ENCODE measurements at places on chromosomes 5 and 9.
A peak's percentile ranks its signal among the peaks of the same experiment; 100 is the strongest.

GRCh38 chr9:120642129-120642770 lies 62.3 kb upstream of the CDK5RAP2 start:
- no peak for DNase-seq

GRCh38 chr9:36717276-36717675 lies 144.6 kb downstream of the MELK start:
- DNase-seq: no peak

DNA sequence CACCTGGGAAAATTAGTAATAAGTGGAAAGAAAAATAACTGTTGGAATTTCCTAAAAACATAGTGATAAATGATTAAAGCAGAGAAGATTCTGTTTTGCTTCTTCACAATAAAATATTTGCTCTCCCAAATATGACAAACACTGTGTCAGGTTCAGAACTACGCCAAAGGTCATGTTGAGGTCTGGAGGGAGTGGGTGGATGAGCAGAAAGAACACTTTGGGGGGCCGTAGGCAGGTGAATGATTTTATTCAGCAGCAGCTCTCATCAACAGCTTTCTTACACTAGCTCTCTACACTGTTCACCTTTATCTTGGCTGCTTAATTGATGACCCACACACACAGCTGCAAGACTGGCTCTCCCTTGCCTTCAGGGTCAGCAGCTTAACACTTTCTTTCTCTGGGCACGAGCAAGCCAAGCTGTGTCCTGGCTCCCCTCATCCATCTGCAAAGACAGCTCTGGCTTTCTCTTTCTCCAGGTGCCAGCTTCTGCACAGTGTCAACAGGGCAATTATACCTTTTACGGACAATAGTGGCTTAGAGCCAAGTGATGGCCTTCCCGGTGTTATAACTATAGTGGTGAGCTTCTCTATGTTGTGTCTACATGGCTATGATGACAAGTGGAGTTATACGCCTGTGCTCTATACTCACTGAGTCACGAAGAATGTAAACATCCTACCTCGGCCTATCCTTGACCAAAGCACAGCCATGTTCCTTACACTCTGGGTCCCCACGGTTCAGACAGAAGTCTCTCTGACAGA lies 18.9 kb upstream of the GPX8 start:
- DNase-seq: no peak

DNA sequence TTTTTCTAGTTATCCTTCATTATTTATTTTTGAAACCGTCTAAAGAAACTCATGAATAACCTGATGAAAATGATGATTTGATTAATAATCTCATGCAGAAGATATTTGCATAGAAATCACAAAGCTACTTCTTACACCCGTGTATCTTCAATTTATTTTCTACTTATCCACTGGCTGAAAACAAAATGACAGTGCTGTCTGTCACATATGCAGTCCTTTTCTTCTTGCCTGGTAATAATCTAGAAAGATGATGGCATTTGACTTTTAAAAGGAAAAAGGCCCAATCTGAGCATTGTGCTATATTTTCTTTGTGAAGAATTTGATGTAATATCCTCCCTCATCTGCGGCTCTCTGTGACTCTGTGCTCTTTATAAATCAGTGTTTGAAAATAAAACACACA lies 253.3 kb downstream of the PRR16 start:
- no peak for DNase-seq

DNA sequence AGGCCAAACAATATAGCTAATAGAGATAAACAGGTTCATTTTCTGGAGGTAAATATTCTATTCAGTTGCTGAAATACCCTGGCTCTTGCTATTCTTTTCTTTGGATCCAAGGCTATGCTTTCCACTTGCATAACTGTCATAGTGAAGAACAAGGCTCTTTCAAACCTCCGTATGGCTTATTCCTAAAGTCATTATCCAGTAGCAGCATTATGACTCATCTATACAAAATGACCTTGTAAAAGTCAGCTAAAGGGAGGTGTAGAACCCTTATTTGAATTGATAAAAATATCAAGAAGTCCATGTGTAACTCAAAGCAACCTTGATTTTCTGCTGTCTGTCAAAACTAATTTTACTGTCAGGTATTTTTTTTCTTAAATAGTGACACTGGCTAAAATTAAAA lies 447.8 kb downstream of the PLK2 start:
- DNase-seq: no peak

- no peak for DNase-seq
These were observed 4.3 kb upstream of the ACER2 start for GRCh38 chr9:19404283-19405075.

DNA sequence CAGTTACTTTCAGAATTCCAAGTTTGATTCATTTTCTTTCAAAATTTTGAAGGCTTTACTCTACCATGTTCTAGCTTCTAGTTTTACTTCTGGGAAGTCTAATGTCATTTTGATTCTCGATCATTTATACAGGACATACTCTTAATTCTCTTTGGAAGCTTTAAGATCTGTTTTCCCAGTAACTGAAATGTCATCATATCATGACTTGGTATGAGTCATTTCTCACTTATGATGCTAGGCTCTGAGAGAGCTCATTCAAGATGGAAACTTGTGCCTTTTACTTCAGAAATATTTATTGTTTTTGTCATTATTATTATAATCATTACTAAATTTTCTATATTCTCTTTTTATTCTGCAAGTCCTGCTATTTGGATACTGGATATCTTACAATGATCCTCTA lies 222.3 kb downstream of the PARP8 start:
- DNase-seq: no peak

GRCh38 chr5:10423022-10423421 lies 18.7 kb upstream of the ROPN1L start:
- no peak for DNase-seq

DNA sequence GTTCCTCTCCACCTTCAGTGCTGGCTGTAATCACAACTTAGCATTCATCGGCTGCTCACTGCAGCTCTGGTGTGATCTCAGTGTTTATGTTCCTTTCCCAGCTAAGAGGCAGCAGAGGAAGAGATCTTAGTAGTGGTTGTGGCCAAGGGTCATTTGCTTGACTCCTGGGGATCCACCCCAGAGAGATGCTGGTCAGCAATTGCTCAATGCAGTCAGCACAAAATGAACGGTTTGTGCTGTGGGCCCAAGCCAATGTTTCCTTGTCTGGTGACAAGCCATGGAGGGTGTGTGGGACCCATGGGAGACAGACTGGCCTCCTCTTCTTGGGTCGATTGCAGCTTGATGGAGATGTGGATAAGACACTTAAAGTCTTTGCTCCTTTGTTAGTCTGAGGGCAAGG lies 16.1 kb upstream of the FRMD3 start:
- no peak for DNase-seq

DNA sequence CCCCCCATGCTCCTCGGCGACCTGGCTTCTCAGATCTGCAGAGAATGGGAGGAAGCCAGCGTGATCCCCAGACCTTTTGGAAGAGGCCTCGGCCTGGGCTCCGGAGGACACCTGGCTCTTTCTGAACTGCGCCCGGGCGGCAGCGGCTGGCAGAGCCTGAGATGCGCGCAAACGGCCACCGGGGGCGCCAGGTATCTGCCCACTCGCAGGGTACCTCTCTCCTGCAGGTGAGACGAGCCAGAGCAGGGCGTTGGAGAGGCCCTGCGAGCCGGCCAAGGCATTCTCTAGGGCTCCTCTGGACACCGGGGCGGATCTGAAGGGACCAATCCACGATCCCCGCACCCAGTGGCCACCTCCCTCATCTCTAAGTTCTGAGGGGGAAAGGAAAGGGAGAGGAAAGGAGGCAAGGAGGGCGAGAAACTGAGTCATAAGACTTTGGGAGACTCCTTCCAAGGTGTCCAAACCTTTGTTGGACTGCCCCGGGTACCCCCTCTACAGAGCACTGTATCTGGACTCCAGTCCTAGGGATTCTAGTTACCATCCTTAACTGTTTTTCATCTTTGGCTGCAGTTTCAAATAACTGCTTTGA lies 55.0 kb upstream of the SLC46A2 start:
- DNase-seq: no peak

DNA sequence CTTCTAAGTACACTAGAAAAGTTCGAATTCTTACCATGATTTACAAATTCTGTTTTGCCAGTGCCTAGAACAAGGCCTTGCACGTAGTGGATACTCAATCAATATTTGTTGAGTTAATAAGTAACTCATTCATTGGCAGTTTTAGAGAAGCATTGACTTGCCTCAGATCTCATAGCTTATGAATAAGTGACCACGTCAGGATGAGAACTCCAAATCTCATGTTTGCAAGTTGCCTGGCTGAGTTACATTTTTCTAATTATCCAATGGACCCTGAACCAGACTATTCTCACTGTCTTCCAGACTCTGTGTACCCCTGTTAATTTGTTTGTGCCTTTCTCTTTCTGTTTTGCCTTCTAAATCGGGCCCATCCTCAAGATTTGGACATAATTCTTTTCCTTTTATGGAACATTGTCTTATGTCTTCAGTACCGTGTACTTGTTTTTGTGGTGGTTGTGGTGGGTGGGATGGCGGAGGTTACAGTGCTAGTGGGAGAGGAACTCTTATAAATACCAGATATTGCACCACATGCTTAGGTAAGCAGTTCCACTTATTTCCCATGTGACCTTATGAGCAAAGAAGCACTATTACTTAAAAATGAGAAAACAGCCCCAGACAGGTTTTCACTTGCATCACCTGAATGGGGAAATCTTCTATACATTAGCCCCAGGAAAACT lies 96.3 kb downstream of the UNC13B start:
- DNase-seq: no peak

DNA sequence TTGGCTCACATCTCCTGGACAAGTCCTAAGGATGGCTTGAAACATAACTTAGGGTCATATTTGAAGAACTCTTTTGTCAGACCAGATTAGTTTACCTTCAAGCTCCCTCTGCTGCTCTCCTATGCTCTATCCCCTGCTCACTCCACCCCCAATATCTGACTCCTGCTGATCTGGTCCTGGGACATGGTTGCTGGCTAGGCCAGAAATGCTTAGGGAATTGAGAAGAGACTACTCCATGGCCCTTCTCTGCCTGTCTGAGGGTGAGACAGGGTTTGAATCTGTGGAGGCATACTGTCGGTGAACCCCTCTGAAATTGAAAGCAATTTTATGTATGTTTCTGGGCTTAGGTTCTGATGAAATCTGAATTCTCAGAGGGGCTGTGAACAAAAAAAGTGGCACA lies 3.3 kb downstream of the OTULIN start:
- no peak for DNase-seq

DNA sequence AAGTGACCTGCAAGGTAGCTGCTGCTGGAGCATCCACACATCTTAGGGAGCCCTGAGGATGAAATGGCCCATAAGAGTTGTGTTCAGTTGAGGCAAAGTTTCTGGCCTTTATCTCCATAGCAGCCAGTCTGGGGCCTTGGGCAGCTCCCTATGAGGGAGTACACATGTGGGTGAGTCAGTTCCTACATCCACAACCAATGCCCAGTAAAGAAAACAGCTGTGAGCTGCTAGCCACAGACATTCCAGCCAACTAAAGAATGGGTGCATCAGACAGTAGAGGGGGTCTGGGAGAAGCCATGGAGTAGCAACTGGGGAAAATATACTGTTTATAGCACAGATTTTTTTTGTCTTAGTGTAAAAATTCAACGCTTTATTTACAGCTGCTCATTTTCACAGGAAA lies 720.7 kb downstream of the TLE1 start:
- no peak for DNase-seq

DNA sequence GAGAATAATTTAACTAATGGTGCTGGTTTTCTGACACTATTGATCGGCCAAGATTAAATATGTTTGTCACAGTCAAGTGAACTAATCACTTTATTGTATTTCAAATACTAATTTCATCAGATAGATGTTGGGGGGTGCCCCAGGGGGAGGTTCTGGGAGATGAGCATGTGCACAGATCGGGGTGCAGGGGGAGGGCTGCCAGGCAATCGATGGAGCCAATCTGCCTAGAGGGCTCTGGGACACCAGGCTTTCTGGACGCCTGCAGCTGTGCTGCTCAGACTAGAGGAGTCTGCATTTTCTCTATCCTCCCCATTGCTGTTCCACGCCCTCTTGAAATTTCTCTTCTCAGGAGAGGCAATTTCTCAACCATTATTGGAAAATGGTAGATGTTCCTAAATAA lies 100.0 kb upstream of the ALDH1B1 start:
- no peak for DNase-seq

GRCh38 chr5:128842241-128842640 lies 123.0 kb upstream of the SLC27A6 start:
- no peak for DNase-seq

DNA sequence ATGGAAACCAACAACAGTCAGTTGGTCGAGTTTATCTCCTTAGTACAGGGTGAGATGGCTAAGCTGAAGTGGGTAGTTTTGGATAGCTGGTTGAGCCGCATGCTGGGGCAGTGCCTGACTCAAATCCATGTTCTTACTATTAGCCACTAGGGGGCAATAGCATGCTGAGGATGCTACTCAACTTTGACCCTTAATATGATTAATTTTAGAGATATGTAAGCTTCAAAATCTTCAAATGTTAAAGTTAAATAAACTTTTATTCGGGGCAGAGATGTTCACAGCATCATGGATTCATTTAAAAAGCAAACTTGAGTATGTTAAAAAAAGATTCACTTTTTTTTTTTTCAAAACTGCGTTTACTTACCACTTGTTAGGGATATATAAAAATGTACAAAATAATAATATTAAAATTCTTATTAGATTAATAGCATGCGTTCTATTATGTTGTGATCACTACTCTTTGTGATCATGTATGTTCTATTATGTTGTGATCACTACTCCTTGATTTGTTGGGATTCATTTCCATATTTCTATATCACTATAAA lies 57.0 kb downstream of the C9orf153 start:
- DNase-seq: peak; percentile 2

- no peak for DNase-seq
These were observed 4.8 kb downstream of the RASGRF2 start for GRCh38 chr5:80964919-80965318.

GRCh38 chr5:149319174-149319573 lies 26.1 kb upstream of the GRPEL2 start:
- DNase-seq: no peak

DNA sequence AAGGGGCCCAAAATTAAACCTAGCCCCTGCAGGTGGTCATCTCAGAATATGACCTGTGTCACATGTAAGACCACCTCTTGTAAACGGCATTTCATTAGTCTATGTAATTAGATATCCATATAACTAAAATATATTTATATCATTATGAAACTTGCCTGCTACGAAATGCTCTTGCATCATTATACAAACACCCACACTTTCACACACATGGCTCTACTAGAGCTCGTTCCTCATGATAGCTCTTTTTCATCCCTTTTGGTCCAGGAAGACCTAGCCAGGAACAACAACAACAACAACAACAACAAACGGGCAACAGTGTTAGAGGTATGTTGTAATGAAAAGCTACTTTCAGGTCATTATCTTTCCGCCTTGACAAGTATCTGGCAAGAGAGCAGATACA lies 58.6 kb downstream of the LHFPL2 start:
- no peak for DNase-seq

- DNase-seq: no peak
These were observed 85.1 kb downstream of the FGF1 start for GRCh38 chr5:142600611-142601358.
